ENCODE measurements at places on chromosomes 3 and 15. TPM values are rescaled to one million over a fixed set of nuclear protein-coding genes. Genes with fewer than 3 reads are reported as not detected.
A peak's percentile ranks its signal among the peaks of the same experiment; 100 is the strongest.

DNA sequence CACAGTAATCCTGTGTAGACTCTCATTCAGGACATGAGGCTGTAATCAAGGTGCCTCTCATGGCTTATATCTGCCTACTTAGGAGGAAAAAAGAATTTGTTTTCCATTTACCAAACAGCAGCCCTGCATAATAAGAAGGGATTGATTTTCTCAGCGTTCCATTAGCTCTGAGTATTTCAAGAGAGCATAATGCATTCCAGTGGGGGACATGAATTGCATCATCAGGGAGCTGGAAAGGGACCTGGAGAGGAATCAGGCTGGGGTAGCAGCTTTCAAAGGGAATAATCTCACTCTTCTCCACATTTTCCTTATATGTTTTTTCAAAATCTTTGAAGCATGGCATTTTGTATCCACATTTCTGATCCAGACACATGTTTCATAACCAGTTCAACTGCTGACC is 150.6 kb upstream of the ANKRD28 start:
- DNase-seq, result no peak

DNA sequence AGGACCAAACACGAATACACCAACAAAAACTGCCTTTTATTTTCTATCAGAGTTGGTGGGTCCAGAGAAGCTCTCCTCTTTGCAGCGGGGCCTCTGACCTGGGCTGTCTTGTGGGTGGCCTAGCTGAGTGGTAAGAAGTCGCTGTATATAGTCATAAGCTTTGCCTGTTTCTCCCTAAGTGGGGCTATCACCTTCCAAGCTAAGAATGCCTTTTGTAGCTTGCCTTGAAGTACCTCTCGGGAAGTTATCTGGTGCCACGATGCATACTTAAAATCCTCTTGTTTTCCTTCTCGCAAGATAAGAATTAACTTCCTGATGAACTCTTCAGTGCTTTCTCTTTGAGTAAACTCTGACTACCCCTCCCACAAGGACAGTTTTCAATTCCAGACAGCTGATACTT is 178.8 kb downstream of the SYNPR start:
- no peak for DNase-seq

The HCLS1 gene
- total RNA-seq, result 55.1 TPM

- no peak for DNase-seq
Observed at GRCh38 chr3:178900029-178900646, 171.5 kb downstream of the ZMAT3 start.

- DNase-seq, result no peak
Observed at GRCh38 chr15:86205096-86205495, 125.4 kb downstream of the AGBL1 start.

GRCh38 chr15:39180483-39180933 is 400.4 kb upstream of the THBS1 start:
- no peak for DNase-seq

DNA sequence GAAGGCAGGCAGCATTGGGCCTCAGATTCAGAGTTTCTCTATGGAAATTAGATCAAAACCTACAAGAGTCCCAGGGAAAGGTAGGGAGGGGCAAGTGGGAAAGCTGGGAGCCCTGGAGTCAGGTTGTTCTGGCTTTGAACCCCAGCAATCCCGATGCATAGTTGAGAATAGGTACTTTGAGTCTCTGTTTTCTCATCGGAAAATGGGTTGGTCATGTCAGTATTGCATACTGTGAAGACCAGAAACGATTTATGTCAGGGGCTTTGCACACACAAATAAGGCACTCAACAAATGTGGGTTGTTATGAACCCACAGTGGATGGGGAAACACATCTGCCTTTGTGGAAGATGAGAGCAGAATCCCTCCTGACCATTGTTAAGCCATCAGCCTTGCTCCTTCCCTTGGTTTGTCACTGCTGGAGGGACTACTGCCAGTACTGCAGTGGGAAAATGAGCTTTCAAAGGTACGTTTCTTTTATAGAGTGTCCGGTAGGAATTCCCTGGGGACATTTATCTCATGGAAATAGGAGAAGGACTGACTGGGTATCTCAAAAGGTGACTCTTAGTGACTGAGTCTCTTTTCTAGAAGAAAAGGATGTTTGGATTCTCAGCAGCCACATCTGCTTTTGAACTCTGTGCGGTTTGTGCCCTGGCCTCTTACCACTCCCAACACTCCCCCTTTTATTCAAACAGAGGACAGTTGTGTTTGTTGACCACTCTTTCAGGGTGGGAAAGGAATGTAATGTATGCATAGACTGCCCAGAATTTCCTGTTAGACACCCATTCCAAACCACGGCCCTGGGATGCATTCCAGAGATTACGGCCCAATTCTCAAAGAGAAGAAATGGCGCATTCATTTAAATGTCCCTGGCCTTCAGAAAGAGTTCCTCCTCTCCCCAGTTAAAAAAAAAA is 54.6 kb upstream of the VILL start:
- DNase-seq, result peak; percentile 99
